ENCODE measurements at places on chromosomes 2 and 18.
A peak's percentile ranks its signal among the peaks of the same experiment; 100 is the strongest.

- no peak for DNase-seq
Measured at GRCh38 chr2:31312898-31313297, 78.9 kb downstream of the EHD3 start.

DNA sequence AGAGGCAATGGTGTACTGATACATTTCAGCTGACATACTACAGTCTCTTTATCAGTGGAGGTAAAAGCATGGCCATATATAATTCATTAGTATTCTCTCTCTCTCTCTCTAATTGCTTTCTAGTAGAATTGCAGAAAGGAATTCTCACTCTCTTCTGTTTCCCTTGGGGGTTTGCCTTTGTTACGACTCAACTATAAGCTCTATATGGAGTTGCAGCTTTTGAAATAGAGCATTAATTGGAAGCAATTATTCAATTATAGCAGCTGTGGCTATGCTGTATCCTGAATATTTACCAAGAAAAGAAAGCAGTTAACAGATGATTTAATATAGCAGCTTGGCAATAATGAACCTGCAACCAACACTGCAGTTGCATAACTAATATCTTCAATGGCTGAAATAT is 132.7 kb upstream of the STON1 start:
- DNase-seq: peak; percentile 80

DNA sequence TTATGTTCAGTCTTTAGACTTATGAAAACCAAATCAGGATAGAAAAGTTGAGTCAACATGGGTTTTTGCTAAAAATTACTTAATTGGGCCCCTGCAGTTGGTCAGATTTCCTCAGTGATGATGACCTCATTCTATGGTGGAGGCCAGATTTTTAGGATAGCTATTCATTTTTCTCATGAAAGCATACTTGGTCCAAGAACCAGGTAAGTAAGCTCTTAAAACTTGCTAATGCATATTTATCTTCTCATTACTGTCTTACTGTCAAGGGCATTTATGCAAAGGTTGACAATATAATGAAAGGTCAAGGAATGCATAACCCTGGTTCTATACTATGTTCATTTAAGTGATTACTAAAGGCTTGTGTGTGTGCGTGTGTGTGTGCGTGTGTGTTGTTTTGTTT is 650.6 kb downstream of the SATB2 start:
- DNase-seq: no peak

GRCh38 chr2:113282747-113283533 is 4.2 kb upstream of the PAX8 start:
- DNase-seq: no peak

DNA sequence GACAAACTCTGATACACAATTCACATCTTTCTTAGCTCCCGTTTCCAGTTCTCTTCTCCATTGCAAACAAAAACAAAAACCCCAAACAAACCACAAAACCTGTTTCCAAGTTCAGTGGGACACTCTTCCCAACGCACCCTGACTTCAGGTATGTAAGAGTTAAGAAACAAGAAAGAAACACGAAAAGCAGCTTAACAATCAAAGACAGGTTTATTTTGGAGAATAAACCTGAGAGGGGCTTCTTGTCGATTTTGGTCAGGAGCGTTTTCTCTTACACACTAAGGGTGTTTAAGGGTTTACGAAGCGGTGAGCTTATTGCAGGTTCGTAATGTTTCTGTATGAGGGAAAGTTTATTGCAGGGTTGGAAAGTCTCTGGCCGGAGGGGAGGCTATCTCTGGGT is 905 bp upstream of the ATG16L1 start:
- DNase-seq: no peak

- no peak for DNase-seq
Measured at GRCh38 chr2:19426941-19427340, 68.5 kb upstream of the OSR1 start.

- no peak for DNase-seq
Measured at GRCh38 chr18:80059945-80060344, 25.7 kb downstream of the RBFA start.

DNA sequence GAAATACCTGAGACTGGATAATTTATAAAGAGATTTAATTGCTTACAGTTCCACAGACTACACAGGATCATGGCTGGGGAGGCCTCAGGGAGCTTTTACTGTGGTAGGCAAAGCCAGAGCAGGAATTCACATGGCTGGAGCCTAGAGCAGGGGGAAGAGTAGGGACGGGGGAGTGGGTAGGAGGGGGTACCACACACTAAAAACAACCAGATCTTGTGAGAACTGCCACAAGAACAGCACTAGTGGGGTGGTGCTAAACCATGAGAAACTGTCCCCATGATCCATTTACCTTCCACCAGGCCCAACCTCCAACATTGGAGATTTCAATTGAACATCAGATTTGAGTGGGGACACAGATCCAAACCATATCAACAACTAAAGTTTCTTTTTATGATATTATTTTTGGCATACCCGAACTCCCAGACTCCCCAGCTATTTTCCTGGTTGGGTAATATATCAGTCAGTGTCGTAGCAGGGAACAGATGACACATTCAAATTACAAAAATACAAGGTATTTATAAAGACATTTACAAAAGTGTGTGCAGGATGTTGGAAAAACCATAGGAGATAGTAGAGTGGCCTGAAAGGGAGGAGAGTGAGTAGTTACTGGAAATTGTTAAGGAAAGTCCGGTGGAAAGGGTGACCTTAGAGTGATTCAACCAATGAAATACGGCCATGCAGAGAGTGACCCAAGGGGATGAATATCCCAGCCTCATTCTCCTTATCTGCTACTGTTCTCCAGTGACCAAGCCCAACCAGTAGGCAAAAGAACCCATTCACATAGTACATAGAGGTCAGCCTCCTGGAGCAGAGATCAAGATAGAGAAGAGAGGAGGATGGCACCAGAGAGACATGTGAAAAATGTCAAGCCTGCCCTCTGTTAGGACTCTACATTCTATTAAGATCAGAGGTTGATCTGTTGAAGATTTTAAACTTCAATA is 8.8 kb downstream of the RPL37A start:
- no peak for DNase-seq

- peak; percentile 46 for DNase-seq
Measured at GRCh38 chr2:27959496-27959895, 69.0 kb downstream of the BABAM2 start.

DNA sequence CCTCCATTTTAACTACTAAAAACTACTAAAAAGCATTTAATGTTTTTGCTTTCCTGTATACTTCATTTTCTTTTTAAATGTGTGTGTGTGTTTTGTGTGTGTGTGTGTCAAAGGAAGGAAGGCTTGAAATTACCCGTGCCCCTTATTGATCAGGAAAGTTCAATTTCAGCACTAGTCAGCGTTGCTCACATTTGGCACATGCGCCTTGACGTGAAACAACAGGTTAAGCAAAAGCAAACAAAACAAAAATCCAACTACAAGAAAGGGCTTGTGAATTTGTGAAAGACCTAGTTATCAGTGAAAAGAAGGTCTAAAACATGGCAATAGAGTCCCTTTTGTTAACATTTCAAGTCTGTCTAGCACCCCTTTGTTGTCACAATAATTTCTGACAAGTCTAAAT is 72.5 kb downstream of the KCNH7 start:
- DNase-seq: no peak

DNA sequence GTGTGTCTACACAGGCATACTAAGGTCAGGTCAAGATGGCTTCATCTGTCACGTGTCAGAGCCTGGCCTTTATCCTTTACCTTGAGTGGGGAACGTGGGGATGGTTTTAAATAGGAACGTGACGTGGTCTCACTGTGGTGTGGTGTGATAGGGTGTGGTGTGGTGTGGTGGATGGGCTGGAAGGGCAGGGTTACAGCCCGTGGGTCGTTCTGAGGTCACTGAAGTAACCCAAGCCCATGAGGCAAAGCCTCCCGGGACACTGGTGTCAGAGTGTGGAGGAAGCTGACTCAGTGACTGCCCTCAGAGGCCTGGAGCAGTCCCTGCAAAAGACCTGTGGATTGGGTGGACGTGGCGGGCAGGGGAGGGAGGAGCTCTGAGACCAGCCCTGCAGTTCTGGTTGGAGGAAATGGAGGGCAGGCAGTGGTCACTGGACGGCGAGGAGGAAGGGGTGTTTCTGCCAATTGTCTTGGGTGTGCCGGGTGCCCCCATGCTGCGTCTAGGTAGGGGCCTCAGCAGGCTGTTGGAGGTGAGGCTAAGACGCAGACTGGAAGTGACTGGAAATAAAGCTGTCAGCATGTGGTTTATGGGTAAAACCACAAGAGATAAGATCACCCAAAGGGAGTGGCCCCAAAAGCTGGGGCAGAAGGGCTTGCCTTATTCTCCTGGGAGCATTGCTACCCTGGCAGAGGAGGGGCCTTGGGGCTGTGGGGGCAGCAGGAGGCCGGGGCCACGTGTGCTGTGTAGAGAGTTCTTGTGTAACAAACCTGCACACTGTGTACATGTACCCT is 84.8 kb downstream of the SH3RF3 start:
- DNase-seq: no peak

Measured in eye (tissue), 1 donor.